ENCODE measurements at places on chromosomes 5 and 9.

DNA sequence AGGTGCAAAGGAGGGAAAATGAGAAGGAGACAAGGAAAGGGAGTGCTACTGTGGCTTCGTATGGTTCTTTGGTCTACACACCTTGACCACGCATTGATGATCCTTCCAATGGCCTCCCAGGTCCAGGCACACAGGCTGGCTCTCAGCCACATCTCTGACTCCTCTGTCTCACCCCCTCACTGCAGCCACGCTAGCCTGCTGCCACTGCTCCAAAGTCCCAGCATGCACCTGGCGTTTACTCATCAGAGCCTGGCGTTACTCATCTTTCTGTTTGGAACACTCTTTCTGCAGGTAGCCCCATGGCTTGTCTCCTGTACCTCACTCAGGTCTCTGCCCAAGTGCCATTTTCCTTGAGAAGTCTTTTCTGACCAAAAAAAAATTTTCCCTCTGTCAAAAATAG is 195.5 kb downstream of the SNCAIP start:
- DNase-seq: no peak

DNA sequence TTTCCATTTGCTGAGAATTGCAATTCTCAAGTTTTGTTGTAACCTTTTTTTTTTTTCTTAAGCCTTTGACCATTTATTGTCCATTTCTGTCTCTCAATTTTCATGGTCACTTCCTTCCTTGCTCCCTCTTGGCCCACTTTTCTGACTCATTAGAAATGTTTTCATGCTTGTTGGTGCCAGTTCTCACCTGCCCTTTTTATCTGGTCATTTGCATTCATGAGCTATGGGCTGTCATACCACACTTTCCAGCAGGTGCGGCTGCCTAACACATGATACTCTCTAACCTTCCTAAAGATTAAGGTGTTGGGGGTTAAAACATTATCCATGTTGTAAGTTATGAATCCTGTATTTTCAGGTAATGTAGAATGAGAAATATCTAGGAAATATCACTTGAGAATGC is 150.5 kb upstream of the TLX3 start:
- no peak for DNase-seq

- DNase-seq: no peak
Measured at GRCh38 chr9:122106576-122106975, 13.5 kb upstream of the TTLL11 start.

- no peak for DNase-seq
Measured at GRCh38 chr5:101278917-101279316, 375.8 kb upstream of the ST8SIA4 start.

DNA sequence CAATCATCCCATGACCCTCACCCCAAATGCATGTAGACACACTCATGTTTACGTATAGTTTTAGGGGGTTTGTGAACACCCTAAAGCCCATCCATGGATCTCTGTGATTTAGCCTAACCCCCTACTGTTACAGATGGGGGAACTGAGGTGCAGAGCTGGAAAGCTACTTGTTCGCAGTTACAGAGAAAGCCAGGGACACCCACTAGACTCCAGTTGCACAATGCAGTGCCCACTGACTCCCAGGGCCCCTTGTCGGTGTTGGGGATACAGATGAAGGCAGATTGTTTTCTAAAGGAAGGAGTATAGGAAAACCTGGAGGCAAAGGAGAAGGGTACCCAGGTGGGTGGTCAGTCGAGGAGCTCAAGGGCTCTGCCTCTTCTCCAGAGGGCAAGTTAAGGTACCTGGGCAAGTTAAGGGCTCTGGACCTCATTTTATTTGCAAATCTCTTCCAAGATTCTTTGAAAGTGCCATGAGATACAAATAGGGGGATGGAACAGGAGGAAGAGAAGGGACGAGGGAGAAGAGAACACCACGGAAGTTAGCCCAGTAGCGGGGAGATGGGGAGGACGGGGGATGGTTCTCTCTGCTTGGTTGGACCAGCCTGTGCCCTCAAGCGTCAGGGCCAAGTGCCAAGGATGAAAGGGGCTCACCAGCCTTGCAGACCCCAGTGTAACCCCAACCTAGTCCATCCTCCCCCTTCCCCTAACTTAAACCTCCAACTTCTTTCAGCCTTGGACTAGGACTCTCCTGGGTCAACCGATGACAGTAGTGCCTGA is 958 bp downstream of the MYOZ3 start:
- DNase-seq: no peak

DNA sequence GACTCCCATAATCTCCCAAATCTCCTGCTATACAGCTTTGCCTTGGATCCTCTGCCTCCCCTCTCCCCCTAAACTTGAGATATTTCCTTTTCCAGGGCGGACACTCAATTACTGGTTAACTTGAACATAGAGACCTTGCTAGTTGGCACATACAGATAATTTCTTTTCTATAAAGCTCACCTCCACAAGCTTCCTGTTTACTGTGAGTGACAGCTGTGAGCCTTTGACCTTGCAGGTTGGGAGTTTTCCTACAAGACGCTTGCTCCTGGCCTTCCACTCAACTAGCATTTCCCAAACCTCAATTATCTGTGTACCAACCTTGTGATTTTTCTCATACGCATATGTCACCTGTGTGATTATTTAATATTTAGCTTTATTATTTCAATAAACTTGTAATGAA is 114.5 kb downstream of the GNA14 start:
- no peak for DNase-seq

- no peak for DNase-seq
Measured at GRCh38 chr9:100375658-100376057, 22.9 kb upstream of the TEX10 start.

DNA sequence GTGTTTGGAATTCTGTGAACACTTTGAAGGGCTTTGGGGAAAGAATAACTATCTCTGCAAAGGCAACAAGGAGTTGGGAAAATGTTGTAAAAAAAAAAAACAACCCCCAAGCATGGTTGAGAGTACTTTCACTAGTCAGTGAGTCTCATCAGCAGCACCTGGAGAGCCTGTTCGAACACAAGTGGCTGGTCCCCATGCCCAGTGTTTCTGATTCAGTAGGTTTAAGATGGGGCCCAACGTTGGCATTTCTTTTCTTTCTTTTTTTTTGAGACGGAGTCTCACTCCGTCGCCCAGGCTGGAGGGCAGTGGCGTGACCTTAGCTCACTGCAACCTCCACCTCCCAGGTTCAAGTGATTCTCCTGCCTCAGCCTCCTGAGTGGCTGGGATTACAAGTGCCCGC is 59.5 kb downstream of the KLF4 start:
- DNase-seq: no peak

- no peak for DNase-seq
Measured at GRCh38 chr5:124639095-124639665, 107.3 kb downstream of the ZNF608 start.

GRCh38 chr5:76982450-76982849 is 29.6 kb downstream of the CRHBP start:
- DNase-seq: no peak

- DNase-seq: no peak
Measured at GRCh38 chr5:172149073-172149472, 39.0 kb downstream of the STK10 start.

GRCh38 chr5:122182491-122182921 is 53.2 kb downstream of the ZNF474 start:
- no peak for DNase-seq

DNA sequence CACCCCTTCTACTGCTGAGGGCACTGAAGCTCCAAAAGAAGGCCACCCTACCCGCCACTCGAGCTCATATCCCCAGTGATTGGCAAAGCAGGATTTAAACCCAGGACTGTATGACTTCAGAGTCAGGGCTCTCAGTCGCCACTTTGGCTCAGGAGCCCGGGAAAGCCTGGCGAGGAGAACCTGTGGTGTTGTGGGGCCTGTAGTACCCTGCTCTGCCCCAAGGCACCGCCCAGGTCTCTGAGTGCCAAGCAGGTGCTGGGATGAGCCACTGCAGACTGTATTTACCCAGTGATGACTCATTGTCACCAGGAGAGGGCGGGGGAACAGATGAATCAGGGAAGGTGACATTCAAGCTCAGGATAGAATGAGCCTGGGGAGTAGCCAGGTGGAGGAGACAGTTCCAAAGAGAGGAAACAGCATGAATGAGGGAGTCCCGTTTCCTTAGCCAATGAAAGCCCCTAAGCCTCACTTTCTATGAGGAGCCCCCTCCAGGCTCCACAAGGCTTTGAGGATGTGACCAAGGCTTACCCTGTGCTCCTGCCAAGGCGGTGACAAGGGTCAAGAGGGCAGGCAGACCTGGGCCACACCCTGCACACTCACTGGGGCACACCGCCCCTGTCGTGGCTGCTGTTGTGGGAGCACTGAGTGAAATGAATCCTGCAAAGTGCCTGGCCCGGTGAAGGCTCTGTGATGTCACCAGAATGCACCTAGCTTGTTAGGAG is 17.8 kb upstream of the DPM2 start:
- DNase-seq: peak; percentile 67

- no peak for DNase-seq
Measured at GRCh38 chr5:172936401-172936800, 22.8 kb upstream of the RPL26L1 start.

- no peak for DNase-seq
Measured at GRCh38 chr9:94780516-94780950, 54.0 kb downstream of the AOPEP start.

- DNase-seq: no peak
Measured at GRCh38 chr5:143594902-143595818, 191.7 kb upstream of the NR3C1 start.

DNA sequence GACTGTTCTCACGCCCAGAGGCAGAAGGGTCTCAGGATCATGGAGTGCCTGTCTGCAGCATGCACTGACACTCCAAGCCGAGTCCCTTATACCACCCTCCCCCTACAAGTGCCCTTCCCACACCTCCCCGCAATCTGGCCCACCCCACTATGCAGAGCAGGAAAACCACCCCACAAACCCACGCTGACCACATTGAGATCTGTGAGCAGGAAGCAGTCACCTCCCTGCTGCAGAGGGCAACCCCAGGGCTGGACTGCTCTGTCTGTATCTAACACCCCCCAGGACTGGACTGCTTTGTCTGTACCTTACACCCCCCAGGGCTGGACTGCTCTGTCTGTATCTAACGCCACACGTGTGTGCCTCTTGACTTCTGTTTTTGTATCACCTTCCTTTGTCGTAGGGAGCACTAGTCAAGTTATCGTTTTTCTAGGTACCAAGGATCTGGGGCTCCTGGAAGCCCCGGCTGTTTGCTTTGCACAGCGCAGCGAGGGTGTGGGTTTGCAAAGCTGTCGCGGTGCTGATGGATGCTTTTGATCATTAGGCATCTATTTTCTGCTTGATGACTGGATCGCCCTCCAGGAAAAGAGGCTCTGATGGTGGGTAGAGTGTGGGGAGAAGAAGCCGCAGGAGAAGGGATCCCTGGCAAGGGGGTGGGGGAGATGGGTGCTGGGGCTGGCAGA is 21.5 kb downstream of the OLFM1 start:
- no peak for DNase-seq

DNA sequence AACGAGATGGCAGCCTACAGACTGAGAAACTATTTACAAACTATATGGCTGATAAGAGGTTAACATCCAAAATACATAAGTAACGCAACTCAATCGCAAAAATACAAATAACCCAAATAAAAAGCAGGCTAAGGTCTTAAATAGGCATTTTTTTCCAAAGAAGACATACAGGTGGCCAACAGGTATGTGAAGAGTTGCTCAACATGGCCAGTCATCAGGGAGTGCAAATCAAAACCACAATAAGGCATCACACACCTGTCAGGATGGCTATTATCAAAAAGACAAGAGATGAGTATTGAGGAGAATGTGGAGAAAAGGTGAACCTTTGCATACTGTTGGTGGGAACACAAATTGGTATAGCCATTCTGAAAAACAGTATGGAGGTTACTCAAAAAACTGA is 73.5 kb downstream of the CAMSAP1 start:
- DNase-seq: no peak

DNA sequence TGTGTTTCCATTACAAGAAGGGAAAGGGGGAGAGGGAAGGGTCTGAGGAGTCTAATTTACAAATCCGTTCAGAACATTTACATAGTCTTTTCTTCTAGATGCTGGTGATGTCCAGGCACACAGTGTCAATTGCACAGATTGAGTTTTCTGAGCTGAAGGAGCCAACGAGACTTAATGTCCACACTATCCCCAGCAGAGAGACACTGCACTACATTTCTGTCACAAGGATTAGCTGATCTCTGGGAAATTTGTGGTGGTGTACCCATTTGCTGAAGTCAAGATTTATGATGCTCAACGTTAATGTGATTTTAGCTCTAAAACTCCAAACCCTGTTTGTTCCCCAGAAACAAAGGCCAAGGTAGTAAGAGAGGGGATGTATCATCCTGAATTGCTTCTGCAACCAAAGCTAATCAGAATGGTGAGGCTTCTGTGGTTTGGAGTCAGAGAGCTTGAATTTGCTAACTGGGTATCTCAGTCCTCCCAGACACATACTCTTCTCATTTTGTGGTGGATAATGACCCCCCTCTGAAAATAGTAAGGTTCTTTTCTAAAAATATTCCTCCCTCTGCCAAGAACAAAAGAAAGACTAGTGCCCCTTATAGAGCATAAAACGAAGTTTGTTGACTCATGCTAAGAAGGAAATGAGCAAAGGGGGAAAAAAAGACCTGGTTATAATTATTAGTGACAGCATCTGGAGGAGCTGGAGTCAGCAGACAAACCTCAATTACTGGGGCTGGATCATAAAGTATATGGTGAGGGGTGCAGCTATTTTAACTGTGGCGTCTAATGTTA is 416.9 kb downstream of the PSAT1 start:
- no peak for DNase-seq

DNA sequence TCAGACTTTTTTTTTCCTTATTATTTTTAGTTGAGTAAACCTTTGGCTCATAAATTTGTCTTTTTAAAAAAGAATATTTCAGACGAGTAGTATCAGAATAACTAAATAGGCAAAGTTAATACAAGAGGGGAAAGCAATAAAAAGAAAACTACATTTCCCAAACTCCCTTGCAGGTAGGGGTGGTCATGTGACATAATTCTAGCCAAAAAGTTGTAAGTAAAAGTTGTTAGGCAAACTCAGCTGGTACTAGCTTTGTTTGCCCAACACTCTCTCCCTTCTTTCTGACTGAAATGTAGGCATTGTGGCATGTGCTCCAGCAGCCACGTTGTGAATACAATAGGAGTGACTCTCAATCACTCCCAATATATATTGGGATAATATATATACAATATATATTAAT is 20.9 kb downstream of the GIN1 start:
- DNase-seq: no peak

- DNase-seq: no peak
Measured at GRCh38 chr5:78553580-78554353, 94.8 kb downstream of the LHFPL2 start.

GRCh38 chr9:35295369-35296036 is 133.7 kb downstream of the UNC13B start:
- DNase-seq: no peak

- no peak for DNase-seq
Measured at GRCh38 chr9:86046930-86047341, 52.4 kb downstream of the GOLM1 start.

- no peak for DNase-seq
Measured at GRCh38 chr5:60514152-60514551, 185.8 kb downstream of the DEPDC1B start.

DNA sequence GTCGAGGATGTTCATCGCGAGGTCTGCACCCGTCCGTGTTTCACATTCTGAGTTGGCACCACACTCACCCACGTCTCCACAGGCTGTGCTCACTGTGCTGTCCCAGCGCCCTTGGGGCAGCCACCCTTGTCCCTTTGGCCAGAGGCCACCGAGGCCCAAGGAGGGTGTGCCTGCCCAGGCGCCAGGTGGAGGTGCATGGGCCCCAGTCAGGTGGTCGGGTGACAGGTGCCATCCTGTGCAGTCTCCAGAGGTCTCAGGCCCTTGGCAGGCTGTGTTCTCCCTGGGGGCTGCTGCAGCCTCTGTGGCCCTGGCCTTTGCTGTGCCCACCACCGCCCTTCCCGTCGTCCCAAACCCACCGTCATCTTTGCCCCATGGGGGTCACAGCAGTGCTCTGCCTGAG is 12.4 kb downstream of the MAN1B1 start:
- no peak for DNase-seq

Measured in stimulated activated CD4-positive, alpha-beta T cell treated with anti-CD3 and anti-CD28 coated beads, TNF-alpha, amount 100 ng/mL, for 24 hours (primary cell).